ENCODE measurements at places on chromosomes 11 and 22.

- no peak for DNase-seq
Measured at GRCh38 chr22:49210606-49211005, 617.1 kb downstream of the BRD1 start.

DNA sequence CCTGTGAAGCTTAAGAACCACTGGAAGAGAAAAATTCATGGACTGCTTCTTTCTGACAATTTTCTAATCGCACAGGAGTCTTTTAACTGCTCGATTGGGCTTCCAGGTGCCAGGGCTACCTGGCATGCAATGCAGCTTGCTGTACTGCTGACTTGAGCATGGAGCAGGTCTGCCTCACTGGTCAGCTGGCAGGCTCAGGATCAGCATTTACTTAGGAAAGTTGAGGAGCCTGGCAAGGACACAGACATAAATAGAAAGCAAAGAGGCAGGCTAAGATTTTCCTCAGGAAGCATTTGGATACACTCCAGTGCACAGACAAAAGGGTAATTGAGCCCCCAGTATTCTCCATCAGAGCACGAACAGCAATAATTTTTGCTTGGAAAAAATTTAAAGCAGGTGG lies 163.5 kb downstream of the CSNK2A3 start:
- no peak for DNase-seq

- DNase-seq = no peak
Measured at GRCh38 chr11:97964332-97965004, 1056.3 kb upstream of the CNTN5 start.

- no peak for DNase-seq
Measured at GRCh38 chr11:17633279-17633986, 85.9 kb upstream of the MYOD1 start.

DNA sequence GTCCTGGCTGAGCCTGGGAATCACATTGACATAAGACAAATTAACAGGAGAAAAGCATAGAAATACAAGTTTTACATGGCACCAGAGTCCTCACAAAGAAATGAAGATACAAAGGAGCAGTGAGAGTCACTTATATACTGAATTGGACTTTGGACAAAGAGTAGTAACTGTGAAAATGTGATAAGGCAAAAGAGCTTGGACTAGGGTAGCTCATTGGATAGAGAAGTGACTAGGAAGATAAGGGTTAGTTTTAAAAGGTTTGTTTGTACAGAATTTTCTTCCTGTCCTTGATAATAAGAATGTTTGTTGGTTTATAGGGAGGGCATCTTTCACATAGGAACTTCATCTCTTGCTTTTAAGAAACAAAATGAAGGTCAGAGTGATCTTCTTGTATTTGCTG lies 17.9 kb upstream of the NUCB2 start:
- no peak for DNase-seq

GRCh38 chr11:96101146-96101545 lies 177.2 kb upstream of the MTMR2 start:
- DNase-seq = no peak

DNA sequence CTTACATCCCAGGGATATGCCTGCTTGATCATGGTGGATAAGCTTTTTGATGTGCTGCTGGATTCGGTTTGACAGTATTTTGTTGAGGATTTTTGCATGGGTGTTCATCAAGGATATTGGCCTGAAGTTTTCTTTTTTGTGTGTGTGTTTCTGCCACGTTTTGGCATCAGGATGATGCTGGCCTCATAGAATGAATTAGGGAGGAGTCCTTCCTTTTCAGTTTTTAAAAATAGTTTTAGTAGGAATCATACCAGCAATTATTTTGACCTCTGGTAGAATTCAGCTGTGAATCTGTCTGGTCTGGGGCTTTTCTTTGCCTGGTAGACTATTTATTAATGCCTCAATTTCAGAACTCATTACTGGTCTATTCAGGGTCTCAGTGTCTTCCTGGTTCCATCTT lies 362.4 kb downstream of the JRKL start:
- DNase-seq = no peak

DNA sequence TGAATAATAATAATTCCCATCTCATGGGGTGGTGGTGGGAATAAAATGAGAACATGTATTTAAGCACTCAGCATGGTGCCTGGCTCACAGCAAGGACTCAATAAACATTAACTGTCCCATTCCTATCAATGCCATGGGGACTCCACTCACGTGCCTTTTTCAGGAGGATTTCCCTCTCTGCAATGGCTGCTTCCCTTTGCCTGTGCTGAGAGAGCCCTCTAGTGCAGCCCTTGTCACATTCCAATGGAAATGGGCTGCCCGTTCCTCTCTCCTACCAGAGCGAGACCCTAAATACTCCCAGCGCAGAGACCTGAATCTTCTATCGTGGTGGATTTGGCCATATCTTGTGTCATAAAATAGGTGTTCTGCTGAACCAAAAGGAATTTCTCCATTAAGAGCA lies 621.5 kb upstream of the B3GAT1 start:
- DNase-seq = no peak

DNA sequence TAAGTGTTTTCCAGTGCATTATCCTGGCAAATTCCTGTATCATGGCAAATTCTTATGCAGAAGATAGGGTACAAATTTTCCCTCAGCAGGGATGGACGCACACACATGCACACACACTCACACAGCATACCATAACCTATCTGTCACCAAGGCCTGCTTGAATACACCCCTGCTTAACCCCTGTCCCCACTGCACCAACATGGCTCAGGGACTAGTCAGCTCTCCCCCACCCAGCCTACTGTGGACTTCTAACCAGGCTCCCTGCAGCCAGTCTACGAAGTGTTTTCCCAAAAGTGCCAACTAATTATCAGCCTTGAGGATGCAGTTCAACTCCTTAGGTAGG lies 63.1 kb downstream of the RAB30 start:
- DNase-seq = no peak

- no peak for DNase-seq
Measured at GRCh38 chr11:57751676-57752253, at the start of gene BTBD18. Gene BTBD18, minus strand, starts transcription at chr11:57751819. Its CDS starts 631 bp downstream, at chr11:57751188.

All from omental fat pad (tissue), 4 donors.